Occipital lobe (tissue), 3 donors: ENCODE measurements at places on chromosomes 12 and 14.
A peak's percentile ranks its signal among the peaks of the same experiment; 100 is the strongest.

DNA sequence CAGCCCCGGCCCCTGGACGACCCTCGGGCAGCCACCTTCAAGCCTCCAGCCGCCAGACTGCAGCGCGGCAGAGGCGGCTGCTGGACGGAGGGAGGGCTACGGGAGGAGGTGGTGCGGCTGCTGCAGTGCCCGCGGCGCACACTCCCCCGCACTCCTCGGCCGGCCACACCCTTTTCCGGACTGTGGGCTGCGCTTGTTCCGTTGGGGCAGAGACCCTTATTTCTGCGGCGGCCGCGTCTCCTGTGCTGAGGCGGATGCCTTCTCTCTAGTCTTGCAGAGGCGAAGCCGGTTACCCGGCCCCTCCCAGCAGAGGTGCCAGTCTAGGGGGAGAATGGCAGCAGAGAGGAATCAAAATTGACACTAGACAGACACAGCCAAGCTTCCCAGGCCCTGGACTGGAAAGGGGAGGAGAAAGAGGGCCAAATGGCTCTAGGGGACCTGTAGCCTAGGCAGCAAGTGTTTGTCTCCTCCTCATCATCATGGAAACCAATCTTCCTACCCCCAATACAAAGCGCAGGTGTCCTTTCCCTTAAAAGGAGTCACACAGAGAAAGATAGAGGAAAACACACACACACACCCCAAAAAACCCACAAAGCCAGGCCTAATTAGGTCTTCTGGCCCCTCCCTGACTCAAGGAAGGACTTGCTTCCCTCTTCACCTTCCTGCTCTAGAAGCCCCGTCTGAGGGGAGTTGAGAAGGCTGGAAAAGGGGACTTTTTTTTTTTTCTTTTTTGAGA is 1.3 kb downstream of the ESYT1 start:
- peak; percentile 30 for DNase-seq

DNA sequence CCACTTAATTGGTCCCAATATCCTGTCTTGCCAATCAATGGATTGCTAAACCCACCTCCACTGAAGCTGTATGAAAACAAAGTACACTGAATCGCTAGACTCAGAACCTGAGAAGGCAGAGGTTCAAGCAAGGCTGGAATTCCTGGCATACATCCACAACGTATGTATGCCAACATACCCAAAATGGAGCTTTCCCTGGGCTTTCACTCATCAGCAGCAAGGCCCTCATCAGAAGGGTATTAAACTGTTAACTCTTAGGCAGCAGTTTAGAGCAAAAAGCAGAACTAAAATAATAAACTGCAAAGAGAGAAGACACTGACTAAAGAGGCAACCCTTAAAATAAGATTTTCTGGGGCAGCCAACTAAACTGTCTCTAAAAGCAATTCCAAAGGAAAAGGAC is 13.6 kb downstream of the MED13L start:
- no peak for DNase-seq

DNA sequence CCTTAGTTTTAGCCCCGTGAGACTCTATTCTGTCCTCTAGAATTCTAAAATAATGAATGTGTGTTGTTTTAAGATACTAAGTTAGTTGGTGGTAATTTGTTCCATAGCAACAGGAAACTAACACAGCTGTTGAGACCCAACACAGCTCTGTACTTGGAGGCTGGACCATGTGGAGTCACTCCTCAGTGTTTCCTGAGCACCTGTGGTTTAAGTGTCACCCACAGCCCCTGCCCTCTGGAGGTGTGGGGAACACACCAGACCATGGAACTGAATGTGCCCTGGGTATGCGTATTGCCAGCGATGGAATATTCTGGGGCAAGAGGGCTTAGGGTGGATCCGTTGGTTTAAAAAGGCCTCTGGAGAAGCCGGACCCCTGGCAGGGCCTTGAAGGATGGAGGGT is 16.6 kb upstream of the GPR68 start:
- no peak for DNase-seq

DNA sequence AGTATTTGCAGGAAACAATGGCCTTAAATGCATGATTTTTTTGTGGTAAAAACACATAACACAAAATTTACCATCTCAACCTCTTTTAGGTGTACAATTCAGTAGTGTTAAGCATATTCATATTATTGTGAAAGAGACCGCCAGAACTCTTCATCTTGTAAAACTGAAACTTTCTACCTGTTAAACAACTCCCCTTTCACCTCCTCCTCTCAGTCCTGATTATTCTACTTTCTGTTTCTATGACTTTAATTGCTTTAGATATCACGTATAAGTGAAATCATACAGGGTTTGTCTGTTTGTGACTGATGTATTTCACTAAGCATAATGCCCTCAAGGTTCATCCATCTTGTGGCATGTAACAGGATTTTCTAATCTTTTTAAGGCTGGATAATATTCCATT is 353.4 kb downstream of the ADAMTS20 start:
- no peak for DNase-seq

GRCh38 chr14:90795744-90796143 is 20.5 kb downstream of the TTC7B start:
- DNase-seq = no peak

- no peak for DNase-seq
Observed at GRCh38 chr12:42987216-42987650, 397.7 kb upstream of the PRICKLE1 start.

GRCh38 chr12:117596968-117597367 is 235.5 kb upstream of the NOS1 start:
- no peak for DNase-seq

GRCh38 chr12:131619106-131619642 is 91.7 kb upstream of the SFSWAP start:
- DNase-seq = no peak

DNA sequence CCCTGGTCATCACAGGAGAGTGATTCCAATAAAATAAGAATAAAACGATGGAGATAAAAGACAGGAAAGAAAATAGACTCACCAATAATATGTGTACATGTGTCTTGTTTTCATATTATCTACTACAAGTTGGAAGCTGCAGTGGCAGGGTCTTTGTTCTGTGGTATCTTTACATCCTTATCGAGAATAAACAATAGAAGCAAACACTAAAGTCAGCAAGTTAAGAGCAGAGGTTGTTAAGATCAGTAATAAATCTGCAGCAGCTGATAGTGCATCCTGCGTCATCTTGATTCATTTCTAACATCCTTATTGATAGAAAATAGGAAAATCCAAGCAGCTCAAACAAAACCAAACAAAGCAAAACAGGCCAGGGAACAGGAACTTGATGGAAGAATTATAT is 107.4 kb downstream of the RPS29 start:
- DNase-seq = no peak

GRCh38 chr14:81222691-81223090 is 1.9 kb upstream of the GTF2A1 start:
- DNase-seq = no peak

DNA sequence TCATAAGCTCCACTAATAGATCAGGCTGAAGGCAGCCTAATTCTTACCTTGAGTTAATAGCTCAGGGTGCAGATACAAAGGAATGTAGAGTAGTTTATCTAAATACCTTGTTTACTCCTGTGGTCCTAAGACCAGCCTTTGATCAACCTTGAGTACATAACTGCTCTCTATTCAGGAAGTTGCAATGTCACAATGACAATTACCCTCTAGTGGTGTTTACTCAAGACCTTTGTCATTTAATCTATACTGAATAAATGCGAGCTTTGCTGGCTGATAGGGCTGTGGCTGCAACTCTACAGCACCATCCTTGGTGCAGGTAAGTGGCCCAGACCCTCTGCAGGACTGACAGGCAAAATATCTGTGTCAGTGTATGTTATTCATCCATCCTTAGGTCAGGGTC is 282.7 kb downstream of the ATXN7L3B start:
- DNase-seq = no peak

DNA sequence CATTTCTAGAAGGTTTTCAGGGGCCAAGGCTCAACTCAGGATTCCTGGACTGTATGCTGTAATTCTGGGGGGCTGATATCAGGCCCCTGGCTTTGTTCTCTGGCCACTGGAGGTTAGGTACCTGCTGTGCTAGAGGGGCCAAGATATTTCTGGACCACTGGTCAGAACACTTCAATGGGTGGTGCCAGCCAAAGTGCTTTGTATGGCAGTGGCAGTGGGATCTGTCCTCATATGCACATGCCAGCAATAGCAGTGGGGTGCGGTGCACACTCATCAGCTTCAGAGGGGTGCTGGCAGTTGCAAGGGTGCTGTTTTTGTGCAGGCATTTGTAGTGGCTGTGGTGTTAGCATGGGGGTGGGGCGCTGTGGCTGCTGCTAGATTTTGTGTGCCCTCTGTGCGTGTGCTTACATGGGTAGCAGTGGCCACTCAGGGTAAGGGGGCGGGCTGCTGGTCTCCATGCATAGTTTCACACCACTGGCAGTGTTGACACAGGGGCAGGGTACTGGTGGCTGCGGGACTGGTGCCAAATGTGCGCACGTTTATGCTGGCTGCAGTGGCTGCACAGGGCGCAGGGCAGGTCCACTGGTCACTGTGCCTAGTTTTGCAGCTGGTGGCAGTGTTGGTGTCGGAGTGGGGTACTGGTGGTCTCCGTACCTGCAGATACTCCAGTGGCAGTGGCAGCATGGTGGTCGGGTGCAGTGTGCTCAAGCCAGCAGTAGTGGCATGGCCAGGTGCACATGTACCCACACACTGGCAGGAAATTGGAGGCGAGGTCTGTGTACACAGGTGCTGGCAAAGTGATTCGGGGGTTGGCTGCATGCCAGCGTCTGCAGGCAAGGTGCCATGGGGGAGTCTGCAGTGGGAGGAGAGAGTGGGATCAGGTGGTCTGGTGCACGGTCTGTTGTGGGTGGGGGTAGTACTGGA is 12.6 kb downstream of the NOPCHAP1 start:
- no peak for DNase-seq

GRCh38 chr12:132481771-132482745 is 7.9 kb upstream of the FBRSL1 start:
- no peak for DNase-seq

DNA sequence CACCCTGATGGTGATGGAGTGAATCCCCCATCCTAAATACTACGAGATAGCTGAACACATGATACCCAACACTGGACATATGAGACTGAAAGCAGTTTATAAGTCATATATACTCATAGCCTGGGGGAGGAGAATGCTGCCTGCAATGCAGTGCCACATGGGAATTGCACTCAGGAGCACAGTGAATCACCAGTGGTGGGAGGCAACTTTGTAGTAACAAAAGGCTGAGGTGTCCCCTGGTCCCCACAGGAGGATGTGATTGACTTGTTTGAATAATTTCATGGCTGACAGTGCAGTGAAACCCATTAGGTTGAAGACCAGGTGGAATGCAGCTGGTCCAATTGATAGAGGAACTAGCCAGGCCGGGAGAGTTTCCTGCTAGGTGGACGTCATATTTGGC is 20.2 kb downstream of the CCDC38 start:
- no peak for DNase-seq

DNA sequence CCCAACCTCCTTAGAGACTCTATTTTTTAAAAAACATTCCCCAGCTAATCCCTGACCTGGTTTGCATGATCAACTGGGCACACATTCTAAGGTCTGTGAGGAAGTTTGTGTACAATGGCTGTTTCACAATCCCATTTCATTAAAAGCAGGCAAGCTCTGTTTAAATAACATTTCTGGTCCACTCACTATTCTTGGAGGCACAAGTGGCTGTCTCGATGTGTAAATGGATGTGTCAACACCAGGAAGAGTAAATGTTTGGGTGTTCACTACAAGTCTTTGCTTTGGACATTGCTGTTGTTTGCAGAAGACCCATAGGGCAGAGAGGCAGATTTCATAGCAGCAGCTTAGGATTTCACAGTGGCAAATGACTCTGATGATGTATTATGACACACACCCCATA is 98.3 kb downstream of the PDZRN4 start:
- DNase-seq = no peak

- DNase-seq = no peak
Observed at GRCh38 chr14:24013654-24014514, 25.2 kb downstream of the DHRS4L2 start.

DNA sequence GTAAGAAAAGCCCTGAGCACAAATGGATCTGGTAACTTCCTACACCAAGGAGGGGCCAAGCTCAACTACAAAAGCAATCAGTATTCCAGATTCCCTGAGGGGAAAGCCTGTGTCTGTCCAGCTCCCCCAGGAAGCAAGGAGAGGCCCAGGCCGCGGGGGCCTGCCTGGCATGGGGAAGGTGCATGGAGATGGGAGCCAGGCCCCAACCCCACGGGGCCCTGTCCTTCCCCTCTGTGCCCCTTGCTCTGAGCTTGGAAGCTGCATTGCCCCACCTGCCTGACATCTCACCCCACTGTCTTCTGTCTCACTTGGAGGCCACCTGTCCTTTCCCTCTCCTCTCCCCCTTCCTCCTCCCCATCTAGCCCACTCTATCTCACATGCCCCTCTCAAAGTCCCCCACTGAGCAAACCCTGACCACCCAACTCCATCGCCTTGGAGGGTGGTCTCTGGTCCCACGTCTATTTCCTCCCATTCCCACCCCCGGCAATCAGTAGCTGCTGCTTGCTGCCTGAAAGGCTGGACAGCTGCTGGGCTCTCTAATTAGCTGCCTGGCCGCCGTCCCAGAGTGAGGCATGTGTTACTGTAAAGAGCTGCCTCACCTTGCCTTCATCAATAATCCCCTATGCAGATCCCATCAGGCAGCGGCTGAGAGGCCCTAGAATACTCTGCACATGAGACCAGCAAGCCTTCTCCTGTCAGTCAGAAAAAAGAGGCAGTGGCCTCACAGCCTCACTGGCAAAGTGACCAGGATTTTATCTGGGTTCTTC is 3.4 kb upstream of the TMEM229B start:
- DNase-seq = no peak

- DNase-seq = no peak
Observed at GRCh38 chr14:99660006-99660566, 15.2 kb downstream of the HHIPL1 start.

- DNase-seq = no peak
Observed at GRCh38 chr12:123506059-123506842, 27.3 kb downstream of the RILPL1 start.

GRCh38 chr12:68809190-68810026 is 1.4 kb downstream of the MDM2 start:
- DNase-seq = no peak

- DNase-seq = no peak
Observed at GRCh38 chr14:92412912-92413311, 89.9 kb downstream of the SLC24A4 start.

GRCh38 chr12:103771466-103771865 is 69.6 kb downstream of the NT5DC3 start:
- no peak for DNase-seq

DNA sequence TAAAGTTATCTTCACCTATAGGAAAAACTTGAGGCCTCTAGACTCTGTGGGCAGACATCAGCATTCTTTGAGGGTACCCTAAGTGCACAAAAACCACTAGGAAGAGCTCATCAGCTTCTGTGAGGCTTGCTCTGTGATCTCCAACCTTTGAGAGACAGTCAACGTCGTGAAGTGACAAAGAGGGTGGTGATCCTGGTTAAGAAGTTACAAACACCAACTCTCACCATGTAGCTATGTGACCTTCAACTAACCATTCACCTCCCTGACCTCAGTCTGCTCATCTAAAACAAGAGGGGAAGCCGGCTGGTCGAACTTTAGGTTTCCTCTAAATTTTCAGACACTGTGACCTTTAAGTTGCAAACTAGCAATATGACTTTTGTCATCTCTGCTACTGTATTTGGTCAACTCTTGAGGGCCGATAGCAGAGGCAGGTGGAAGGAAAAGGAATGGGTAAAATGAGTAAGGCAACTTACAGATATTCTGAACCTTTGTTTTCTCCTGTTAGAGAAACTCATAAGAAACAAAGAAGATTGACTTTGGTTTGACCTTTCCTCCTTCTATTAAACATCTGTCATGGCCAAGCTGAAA is 103.2 kb upstream of the PARP11 start:
- no peak for DNase-seq

- no peak for DNase-seq
Observed at GRCh38 chr12:70615174-70615866, 21.9 kb downstream of the PTPRB start.

GRCh38 chr12:690466-690865 is 27.2 kb upstream of the NINJ2 start:
- DNase-seq = no peak

- peak; percentile 60 for DNase-seq
Observed at GRCh38 chr12:57452937-57453509, 2.1 kb upstream of the INHBE start.
